AG04450 (cell line): ENCODE measurements at places on chromosomes 2 and 18.

GRCh38 chr2:227772932-227773331 lies 27.2 kb downstream of the SCYGR8 start:
- DNase-seq: no peak

DNA sequence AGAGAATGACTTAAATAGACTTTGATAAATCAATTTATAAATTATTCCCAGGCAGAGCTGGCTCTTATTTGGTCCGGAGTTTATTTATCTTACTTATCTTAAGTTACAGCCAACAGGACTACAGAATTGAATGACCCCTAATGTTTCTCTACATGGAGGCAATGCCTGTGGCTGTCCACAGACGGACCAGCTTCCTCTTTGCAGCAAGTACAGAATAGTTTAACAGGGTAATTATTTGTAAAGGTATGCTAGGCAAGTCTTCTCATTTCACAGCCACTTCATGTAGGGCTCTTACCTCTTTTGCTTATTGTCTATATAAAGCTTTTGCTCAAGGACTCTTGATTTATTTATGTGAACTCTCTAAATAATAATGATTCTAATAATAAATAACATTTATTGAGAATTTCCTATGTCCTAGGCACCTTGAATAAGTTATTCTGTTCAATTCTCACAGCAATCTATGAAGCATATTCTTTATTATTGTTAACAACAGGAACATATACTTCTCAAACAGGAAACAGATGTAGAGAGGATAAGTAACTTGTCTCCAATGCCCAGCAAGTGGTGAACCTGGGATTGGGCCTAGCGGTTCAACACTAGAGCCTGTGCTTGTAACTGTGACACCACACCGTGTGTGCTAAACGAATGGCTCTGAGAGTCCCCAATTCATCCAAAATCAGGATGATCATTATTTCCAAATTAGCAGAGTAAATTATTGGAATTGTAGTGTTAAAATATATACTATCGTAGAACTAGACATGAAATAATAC lies 58.8 kb upstream of the NXPH2 start:
- DNase-seq: no peak

DNA sequence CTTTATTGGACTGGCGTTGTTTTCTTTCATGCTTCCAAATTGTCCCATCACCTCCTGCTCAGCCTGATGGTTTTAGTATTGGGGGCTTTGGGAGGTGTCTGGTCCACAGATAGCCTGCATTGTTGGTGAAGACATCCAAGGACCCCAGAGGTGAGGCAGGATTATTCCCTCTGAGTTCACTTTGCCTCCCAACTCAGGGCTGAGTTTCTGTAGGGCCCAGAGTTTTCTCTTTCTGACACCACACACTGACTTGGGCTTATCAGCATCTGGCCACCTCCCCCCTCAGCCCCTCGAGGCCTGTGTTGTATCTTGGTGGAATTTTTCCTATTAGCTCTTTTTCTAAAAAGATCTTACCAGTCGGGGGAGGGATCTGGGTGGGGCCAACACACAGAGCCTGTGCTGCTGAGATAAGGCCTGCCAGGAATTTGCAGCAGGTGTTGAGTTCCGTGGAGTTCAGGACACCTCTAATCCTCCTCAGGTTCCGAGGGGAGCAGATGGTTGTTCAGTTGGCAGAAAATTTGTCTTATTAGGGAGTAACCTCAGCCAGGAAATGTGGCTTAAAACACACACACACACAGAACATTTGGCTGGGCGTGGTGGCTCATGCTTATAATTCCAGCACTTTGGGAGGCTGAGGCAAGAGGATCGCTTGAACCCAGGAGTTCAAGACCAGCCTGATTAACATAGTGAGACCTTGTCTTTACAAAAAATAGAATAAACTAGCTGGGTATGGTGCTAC lies 7.3 kb downstream of the EMILIN2 start:
- no peak for DNase-seq

- DNase-seq: no peak
These were observed 57.8 kb upstream of the LMAN1 start for GRCh38 chr18:59416818-59417217.

DNA sequence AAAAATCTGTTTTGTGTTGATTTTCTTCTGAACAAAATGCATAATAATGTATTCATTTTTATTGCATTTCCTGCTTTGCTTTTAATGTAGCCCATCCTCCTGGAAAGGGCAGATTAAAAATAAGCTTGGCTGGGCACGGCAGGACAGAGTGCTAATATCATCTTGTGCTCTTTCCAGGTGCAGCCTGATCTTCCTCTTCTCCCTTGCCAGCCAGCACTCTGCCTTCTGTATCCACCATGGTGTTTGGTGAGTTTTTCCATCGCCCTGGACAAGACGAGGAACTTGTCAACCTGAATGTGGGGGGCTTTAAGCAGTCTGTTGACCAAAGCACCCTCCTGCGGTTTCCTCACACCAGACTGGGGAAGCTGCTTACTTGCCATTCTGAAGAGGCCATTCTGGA lies 52.3 kb downstream of the KCNS3 start:
- DNase-seq: no peak

- DNase-seq: no peak
These were observed 149.7 kb downstream of the BCL2 start for GRCh38 chr18:63169853-63170252.

DNA sequence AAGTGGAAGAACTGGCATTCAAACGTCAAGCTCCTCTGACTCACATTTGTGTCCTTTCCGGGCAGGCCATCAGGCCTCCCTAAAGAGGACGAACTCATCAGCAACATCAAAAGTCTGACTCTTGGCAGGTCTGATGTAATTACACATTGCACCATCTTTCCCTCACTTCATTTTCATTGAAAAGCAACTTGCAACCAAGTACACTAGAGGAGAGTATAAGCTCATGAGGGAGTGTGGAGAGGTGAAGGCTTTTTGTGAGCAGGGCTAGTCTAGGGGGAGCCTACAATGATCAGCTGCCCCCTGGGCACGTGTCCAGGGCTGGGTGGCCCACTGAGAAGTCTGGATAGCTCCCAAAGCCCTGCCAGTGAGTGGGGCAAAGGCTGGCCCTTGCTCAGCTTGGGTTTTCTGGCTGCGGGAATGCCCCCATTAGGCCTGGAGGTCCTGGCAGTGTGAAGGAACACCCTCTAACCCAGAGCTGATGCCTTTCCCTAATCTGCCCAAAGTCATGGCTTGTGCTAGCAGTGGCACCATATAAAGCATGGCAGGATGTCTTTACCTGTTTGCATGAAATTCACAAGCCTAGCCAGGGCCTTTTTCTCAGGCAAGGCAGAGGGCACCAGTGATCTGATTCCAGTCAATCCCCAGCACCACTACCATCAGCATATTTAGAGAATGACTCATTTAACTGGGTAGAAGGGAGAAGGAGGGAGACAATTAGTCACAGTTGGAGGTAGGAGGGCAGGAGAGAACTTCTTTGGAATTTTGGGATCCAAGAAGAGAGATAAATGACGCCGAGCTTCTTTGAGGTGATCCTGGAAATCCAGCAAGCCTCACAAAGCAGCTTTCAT lies 8.5 kb upstream of the DAW1 start:
- peak; percentile 29 for DNase-seq

DNA sequence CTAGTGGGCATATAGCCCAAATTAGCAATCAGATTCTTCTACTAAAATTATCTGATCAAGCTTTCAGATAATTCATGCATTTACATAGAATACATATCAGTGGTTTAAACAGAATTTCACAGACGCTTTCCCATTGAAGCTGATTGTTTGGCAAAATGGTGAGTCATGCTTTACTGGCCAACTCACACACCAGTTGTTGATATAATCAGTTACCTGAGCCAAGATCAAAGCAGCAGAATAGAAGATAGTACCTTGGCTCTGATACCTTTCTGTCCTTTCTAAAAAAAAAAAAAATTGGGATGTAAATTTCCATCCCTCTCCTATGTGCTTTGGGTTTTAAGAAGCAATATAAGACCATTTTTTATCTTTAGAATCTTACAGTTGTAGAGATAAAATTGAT lies 178.0 kb downstream of the MCFD2 start:
- no peak for DNase-seq

GRCh38 chr18:47530695-47531094 lies 279.2 kb upstream of the SKOR2 start:
- DNase-seq: no peak
